NCI-H1105 treated with DMSO at 0.1 percent for 48 hours (cell line): ENCODE measurements at places on chromosomes 16 and 17.

DNA sequence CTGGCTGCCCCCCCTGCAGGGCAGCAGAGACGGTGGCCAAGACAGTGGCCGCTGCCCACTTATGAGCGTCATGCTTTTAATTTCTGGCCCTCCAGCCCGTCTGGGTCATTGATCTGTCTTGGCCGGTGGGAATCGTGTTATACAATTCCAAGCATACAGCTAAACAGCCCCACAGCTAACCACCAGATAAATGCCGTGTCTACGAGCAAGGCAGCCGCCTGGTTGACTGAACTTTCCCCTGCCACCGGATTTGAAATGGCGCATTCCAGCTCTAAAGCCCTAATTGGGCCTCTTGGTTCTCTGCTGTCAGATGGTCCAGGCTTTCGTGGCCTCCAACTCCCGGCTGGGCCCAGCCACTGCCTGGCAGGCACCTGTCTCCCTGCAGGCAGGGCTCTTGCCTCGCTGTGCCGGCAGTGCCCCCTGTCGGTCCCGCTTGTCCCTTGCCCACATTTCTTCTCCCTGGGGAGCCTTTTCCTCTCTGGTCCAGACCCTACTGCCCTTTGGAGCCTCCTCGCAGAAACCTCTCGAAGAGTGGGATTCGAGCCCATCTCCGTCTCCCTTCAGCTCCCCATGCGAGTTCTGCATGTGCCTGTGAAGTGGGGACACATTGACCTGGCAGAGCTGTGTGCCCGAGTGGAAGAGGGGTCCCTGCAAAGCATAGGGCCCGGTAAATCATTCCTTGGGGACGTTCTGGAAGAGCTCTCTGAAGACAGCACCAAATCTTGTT is 1.8 kb upstream of the RBFOX3 start:
- no peak for DNase-seq

- DNase-seq: no peak
Observed at GRCh38 chr16:77898671-77899211, 110.4 kb downstream of the VAT1L start.

DNA sequence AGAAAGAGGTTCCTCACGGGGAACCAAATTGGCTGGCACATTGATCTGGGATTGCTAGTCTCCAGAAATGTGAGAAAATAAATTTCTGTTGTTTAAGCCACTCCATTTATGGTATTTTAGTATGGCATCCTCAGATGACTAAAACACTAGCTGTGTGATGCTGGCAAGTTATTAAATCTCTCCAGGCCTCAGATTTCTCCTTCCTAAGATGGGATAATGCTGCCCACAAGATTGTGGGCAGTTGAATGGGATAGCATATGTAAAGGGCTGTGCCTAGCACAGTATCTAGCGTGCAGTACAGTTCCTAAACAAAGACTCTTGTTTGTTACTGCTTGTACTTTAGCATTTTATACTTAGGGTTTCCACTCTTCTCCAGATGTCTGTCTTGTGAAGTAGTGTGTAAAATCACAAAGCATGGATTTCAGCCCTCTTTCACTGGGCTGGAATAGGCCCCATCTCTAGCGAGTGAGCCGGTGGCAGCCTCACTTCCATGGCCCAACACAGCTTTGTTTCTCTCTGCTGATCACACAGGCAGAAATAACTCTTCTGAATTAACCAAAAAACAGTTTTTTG is 38.2 kb upstream of the PHAF1 start:
- no peak for DNase-seq

DNA sequence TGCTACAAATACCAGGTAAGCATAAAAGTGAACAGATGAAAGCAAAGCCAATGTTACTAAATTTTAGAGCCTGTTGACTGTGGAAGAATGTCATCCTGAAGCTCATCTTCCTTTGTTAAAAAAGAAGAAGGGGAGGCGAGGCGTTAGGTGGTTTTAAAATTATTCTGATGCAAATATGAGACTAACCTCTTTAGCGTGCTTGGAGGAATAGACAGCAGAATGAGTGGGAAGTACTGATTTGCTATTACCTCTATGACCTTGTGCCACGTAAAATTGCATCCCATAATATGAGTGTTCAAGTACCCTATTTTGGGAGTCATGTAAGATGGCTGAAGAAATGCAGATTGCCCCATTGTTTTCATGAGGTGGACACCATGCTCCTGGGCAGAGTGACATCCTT is 95.7 kb downstream of the ELAC2 start:
- DNase-seq: no peak

GRCh38 chr17:33517746-33518145 is 224.7 kb upstream of the ASIC2 start:
- no peak for DNase-seq

DNA sequence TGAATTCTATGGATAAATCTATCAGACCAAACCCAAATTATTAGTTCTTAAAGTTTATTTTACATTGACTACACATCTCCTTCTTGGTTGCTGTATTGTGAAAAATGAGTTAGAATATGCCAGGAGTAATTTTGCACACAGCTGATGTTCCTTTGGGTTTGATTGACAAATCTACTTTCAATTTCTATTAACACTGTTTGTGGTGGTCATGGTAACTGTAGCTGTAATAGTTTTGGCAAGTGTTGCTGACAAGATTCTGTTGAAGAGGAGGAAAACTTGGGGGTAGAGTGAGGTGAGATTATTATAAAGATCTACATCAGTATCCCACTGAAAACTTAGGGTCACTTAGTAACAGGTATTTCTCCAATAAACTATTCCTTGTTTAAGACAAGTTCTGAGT is 30.3 kb downstream of the MRTFB start:
- DNase-seq: no peak

GRCh38 chr17:5702951-5703510 is 118.7 kb upstream of the NLRP1 start:
- DNase-seq: peak; percentile 37

DNA sequence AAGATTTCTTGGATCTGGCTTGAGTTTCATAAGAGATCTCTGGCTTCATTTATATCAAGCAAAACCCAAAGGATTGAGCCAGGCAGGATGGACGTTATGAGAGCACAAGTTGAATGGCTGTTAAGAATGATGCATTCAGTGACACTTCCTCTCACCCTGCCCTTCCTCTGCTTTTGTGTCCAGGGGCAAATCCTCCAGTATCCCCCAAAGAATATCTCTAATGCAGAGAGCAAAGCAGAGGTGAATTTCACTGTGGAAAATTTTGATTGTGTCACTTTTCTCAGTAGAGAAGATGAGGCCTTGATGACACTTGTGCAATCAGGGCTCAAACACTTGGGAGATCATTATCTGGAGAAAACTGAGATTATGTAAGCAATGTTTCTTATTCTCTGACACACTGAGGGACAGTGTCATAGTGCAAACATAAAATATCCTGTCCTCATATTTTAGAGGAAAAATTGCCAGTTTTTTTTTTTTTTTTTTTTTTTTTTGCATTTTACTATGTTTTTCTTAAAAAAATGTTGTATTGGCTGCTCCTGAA is 25.3 kb downstream of the MARCHF10 start:
- no peak for DNase-seq

DNA sequence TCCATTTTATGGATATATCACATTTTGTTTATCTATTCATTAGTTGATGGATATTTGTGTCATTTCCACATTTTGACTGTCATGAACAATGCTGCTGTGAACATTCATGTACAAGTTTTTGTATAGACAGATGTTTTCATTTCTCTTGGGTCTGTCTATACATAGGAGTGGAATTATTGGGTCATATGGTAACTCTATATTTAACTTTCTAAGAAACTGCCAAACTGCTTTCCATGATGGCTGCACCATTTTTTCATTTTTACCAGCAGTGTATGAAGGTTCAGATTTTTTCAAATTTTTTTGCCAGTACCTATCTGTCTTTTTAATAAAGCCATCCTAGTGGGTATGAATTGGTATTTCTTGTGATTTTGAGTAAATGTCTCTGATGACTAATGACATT is 15.5 kb downstream of the NFAT5 start:
- DNase-seq: no peak

- DNase-seq: peak; percentile 82
Observed at GRCh38 chr17:5249615-5250014, 15.0 kb upstream of the SCIMP start.

GRCh38 chr17:50311483-50311882 is 34.4 kb upstream of the XYLT2 start:
- no peak for DNase-seq

GRCh38 chr17:48543107-48543853 is 1.6 kb downstream of the HOXB2 start:
- peak; percentile 45 for DNase-seq

DNA sequence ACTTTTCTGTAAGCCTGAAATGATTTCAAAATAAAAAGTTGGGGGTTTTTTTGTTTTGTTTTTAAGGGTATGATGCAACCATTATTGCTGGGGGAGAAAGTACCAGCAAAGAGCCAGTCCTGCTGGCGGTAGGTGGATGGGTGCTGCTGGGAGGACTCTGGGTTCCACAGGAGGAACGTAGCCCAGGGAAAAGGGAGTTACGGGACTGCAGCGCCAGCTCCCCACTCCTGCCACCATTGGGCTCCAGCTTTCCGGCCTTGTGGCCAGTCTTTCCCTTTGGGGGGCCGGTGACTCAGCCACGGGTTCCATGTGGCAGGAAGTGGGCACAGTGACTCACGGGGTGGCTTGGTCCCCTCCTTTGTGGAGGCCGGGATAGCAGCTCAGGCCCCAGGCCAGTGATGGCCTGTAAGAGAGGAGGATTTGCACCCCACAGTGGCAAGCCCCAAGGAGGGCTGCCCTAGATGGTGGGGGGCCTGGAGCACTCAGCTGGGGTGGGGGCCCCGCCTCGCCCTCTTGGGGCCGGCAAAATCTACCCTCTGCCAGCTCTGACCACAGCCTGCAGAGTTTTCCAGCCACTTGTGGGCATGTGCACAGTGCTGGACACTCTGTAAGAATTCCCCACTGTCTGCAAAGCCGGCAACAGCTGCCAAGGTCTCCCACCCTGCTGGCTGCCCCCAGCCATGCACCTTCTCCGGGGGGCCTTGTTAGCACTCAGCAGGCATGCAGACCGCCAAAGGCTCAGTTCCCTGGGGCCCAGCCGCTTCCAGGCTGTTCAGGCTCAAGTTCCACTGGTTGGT is 30.4 kb downstream of the SOCS3 start:
- DNase-seq: no peak

GRCh38 chr16:51657848-51658247 is 506.8 kb upstream of the SALL1 start:
- DNase-seq: peak; percentile 85

DNA sequence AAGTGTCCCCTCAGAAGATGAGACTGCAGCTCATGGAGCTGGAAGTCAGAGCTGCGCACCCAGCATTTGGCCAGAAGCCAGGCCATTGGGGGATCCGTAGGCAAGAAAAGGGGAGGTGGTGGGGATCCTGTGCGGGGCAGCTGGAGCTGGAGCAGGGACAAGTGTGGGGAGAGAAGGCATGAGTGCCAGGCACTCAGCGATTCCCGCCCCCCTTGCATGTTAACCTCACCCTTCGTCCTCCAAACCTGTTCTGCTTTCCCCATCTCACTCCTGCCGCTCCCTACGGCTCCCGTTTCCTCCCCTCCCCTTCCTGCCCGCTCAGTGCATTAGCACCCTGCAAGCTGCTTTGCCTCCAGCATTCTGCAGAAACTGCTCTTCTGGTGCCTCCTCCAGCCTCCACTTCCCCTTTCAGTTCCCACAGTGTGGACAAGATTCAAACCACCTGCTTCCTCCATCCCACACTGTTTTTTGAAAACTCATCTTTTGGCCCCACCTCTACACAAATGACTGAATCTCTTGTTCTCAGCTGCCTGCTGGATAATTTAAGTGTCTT is 5.6 kb downstream of the ALOX15 start:
- DNase-seq: peak; percentile 27

- DNase-seq: no peak
Observed at GRCh38 chr17:5297245-5297644, 15.2 kb downstream of the RABEP1 start.

DNA sequence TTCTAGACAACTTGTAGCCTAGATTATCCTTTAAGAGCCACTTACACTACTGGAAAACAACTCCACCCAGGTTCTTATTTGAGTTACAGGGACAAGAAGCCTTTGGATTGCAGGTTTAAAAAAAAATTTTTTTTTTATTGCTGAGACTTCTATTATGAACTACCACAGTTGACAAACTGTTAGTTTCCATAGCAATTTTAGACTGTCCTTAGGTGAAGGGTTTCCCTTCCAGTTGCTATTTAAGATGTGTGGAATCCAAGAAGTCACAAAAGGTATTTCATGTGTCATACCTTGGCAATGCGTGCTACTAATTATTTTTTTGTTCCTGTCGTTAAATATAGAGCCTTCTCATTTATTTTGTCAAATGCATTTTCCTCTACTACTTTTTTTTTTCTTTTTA is 253.2 kb downstream of the PRKCA start:
- no peak for DNase-seq

DNA sequence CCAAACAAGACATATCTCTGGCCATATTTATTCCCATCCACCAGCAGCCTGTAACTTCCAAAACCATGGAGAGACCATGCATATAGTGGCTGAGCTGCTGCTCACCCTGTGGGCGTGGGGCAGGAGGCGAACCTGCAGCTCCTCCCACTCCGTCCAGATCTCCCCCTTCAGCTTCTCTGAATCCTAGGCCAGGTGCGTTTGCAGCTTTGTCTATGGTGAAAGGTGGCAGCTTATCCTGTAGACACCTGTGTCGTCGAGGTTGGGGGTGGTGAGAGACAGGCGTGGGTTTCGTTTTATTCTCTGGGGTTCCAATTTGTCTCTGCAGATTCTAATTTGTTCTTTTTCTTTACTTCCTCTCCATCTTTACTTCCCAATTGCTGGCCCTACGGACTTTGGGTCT is 9.7 kb upstream of the ANKS4B start:
- DNase-seq: no peak

DNA sequence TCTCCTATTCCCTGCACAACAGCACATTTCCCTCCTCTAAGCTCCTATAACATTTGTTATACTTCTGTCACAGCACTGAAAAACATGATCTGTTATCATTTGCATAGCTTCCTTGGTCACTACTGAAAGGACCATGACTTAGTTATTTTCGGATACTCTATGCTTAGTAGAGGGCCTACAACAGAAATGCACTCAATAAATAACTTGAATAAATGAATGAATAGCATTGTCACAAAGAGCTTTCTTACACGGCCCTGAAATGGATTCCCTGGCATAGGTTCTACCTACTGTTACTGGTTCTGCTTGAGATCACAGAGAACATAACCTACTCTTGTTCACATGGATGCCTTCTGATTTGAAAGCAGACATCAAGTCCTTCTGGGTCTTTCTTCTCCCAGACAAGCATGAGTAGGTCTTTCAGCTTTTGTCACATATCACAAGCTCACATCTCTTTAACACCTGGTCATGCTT is 41.6 kb downstream of the MYO1D start:
- DNase-seq: no peak

GRCh38 chr17:82647593-82648164 is 565 bp downstream of the WDR45B start:
- DNase-seq: no peak

DNA sequence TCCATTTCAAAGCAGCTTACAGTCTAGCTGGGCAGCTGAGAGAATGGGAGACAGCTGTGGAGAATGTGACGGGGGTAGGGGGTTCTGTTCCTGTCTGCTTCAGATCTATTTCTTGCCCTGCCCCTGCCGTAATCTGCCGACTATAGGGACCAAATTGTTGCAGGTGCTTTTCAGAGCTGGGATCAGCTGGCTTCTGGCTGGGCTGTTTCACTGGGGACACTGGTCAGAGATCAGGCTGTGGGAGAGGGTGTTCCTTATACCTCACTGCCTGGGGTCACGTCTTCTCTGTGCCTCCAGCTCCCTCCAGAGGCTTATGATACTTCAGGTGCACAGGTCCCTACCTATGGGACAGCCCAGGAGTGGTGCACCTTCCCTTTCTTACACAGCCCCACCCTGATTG is 514.9 kb upstream of the GOT2 start:
- DNase-seq: no peak
